ENCODE measurements at places on chromosomes 2 and 18. TPM values are rescaled to one million over a fixed set of nuclear protein-coding genes. Genes with fewer than 3 reads are reported as not detected.

DNA sequence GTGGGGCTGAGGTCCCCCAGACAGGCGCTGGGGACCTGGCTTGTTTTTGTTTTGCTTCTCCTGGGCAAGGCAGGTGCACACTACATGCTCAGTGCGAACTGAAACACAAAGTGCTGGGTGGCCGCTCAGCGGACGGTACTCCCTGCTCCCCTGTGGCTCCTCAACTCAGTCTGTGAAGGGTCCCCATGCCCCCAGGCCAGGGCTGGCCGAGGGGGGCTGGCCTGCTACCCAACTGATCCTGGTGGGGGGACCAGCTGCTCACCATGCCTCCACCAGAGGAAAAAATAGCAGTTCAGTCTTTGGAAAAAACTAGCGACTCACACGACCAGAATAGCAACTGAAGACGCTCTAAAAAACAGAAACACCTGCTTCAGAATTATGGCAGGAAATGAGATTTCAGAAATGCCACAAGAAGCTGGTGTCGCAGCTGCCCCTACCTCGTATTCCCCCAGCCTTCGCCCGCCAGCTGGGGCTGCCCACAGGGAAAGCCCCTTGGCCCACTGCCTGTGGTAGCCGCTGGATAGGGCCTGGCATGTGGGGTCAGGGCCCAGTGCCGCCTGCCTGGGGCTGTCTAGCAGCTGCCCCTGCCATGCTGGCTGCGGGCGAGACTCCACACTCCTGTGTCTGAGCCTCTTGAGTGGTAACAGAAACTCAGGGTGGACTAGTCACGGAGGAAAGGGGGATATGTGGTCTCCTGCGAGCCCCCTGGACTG, 43.7 kb downstream of the MEX3C start:
- H3K27me3 ChIP-seq = no peaks in the 10 kb centered on the region
- H3K4me1 ChIP-seq = peaks cover 64% of the 10 kb centered on the region
- no peaks in the 10 kb centered on the region for H3K36me3 ChIP-seq
- H3K4me3 ChIP-seq = peak overlapping the region; percentile 90

DNA sequence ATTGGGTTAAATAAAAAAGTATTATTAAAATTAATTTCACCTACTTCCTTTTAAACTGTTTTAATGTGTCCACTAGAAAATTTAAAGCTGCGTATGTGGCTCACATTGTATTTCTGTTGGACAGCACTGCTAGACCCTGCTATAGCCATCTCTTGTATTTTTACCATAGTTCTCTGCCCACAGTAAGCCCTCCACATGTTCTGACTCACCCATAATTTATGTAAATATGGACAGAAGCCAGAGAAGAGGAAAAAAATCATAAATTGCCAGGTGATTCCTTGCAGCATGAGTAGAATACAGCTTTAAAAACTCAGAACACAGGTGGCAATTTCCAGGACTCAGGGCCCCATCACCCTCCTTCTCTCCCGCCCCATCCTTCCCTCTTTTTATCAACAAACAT, 142.4 kb upstream of the MEX3C start:
- no peak overlapping the region for H3K4me3 ChIP-seq
- no peak overlapping the region for H3K27ac ChIP-seq
- no peak for DNase-seq
- no peaks in the 10 kb centered on the region for H3K36me3 ChIP-seq
- peaks cover 35% of the 10 kb centered on the region for H3K27me3 ChIP-seq

DNA sequence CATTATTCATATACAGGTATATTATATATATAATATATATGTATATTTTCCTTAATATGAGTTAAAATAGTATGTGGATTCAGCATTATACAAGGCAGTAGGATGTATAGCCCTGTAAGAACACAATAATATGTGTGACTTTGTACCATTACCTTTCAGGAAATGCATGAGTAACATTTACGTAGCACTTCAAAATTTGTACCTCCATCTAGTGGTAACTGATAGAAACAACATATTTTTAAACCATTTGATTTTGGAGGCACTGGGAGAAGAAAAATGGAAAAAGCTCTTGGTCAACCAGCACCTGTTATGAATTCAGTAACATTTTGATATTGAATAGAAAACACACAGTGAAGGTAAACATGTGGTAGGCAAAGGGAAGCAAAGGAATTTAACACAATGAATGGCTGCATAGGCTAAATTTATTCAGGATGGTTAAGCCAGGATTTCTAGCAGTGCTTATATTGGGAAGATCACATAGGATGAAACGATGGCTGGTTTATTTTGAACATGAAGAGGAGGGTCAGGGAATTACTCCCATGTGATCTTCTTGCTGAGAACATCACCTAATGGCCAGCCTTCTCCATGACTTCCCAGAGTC, 565.5 kb downstream of the CCDC85A start:
- no peaks in the 10 kb centered on the region for H3K4me1 ChIP-seq
- DNase-seq = no peak
- no peak overlapping the region for H3K27ac ChIP-seq

- H3K4me1 ChIP-seq = peaks cover 16% of the 10 kb centered on the region
- H3K27ac ChIP-seq = no peak overlapping the region
- H3K36me3 ChIP-seq = no peaks in the 10 kb centered on the region
- H3K27me3 ChIP-seq = peaks cover 7% of the 10 kb centered on the region
Observed at GRCh38 chr2:42917425-42917927, 125.1 kb upstream of the HAAO start.

- H3K27me3 ChIP-seq = peaks cover 26% of the 10 kb centered on the region
- no peaks in the 10 kb centered on the region for H3K4me1 ChIP-seq
- H3K4me3 ChIP-seq = no peak overlapping the region
- H3K36me3 ChIP-seq = peaks cover 4% of the 10 kb centered on the region
- no peak overlapping the region for H3K27ac ChIP-seq
- no peak for DNase-seq
Observed at GRCh38 chr2:120661551-120661950, 74.1 kb upstream of the GLI2 start.

DNA sequence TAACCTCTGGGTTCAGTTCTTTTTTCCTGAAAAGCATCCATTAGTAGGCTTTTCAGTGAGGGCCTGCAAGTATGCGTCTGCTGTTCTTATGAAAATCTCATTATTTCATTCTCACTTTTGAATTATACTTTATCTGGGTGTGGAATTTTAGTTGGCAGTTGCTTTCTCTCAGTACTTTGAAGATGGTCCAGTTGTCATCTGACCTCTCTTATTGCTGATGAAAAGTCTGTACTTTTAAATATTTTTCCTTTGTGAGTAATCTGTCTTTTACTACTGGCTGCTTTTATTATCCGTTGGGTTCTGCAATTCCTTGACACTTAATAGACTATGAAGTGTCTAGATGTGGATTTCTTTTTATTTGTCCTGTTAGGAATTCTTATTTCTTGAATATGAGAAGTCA, 307.8 kb downstream of the CYP26B1 start:
- H3K27ac ChIP-seq = no peak overlapping the region
- H3K27me3 ChIP-seq = peaks cover 11% of the 10 kb centered on the region
- no peaks in the 10 kb centered on the region for H3K36me3 ChIP-seq
- no peak for DNase-seq
- no peaks in the 10 kb centered on the region for H3K4me1 ChIP-seq

IGFBP5 gene
- total RNA-seq = not detected

ADCYAP1 gene
- total RNA-seq = not detected
